ENCODE measurements at places on chromosomes 5 and 9.
A peak's percentile ranks its signal among the peaks of the same experiment; 100 is the strongest.

DNA sequence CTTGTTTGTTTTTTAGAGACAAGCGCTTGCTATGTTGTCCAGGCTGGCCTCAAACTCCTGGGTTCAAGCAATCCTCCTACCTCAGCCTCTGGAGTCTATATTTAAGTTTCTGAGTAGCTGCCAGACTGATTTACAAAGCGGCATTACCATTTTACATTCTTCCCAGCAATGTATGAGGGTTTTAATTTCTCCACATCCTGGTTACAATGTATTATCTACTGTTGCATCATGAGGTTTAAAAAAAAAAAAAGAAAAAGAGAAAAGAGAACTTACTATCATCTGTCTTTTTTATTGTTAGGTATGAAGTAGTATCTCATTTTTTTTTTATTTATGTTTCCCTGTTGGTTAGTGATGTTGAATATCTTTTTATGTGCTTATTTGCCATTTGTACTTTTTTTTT, 18.9 kb upstream of the CLINT1 start:
- DNase-seq = peak; percentile 25
- no peaks in the 10 kb centered on the region for H3K27me3 ChIP-seq
- no peak overlapping the region for H3K4me3 ChIP-seq
- no peak overlapping the region for H3K27ac ChIP-seq

DNA sequence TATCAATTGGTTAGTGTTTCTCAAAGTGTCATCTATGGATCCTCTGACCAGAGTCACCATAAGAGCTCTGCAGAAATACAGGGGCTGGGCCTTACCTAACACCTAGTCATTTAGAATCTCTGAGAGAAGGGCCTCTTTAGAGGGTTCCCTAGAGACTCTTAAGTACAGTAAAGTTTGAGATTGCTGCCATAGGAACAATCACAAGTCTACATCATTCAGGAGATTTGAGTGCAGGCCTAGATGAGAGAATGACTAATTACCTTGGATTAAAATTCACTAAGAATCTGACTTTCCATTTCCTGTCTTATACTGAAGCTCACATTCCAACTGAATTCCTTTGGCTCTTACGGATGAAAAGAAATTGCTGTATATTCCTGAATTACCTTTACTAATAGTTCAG, 182.1 kb upstream of the PTGER4 start:
- H3K27ac ChIP-seq = no peak overlapping the region
- no peak overlapping the region for H3K4me3 ChIP-seq
- H3K4me1 ChIP-seq = no peaks in the 10 kb centered on the region
- H3K36me3 ChIP-seq = no peaks in the 10 kb centered on the region
- no peaks in the 10 kb centered on the region for H3K27me3 ChIP-seq

- no peak overlapping the region for H3K27ac ChIP-seq
- H3K4me3 ChIP-seq = no peak overlapping the region
- H3K27me3 ChIP-seq = no peaks in the 10 kb centered on the region
- no peaks in the 10 kb centered on the region for H3K4me1 ChIP-seq
- no peak for DNase-seq
Observed at GRCh38 chr5:90050103-90050502, 359.5 kb downstream of the CETN3 start.

- DNase-seq = peak; percentile 54
- H3K4me1 ChIP-seq = no peaks in the 10 kb centered on the region
- H3K27ac ChIP-seq = peak overlapping the region; percentile 58
- H3K4me3 ChIP-seq = peak overlapping the region; percentile 76
- H3K36me3 ChIP-seq = no peaks in the 10 kb centered on the region
- H3K27me3 ChIP-seq = no peaks in the 10 kb centered on the region
Observed at GRCh38 chr5:178941361-178941760, 363 bp downstream of the ZNF454 start.

DNA sequence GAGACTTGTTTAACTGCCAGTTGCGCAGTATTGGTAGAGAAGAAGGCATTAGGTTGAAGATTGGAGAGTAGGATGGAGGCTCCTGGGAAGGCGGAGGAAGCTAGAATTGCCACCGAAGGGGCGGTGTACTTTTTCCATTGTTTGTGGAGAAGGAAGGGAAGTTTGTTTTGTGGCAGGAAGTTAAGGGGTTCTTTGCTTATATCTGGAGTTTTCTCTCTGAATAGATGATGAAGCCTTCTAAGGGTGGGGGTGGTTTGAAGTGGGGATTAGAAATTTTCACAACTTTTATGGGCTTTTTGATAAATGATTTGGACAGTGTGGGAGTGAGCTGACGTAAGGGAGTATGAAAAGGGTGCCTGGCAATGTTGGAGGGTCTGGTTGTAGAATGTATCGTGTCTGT, 59.3 kb downstream of the SNX30 start:
- H3K27me3 ChIP-seq = no peaks in the 10 kb centered on the region
- H3K27ac ChIP-seq = no peak overlapping the region
- H3K36me3 ChIP-seq = peaks cover 15% of the 10 kb centered on the region
- no peaks in the 10 kb centered on the region for H3K4me1 ChIP-seq

GRCh38 chr9:4272126-4272525, 27.7 kb downstream of the GLIS3 start:
- no peaks in the 10 kb centered on the region for H3K4me1 ChIP-seq
- no peak overlapping the region for H3K4me3 ChIP-seq
- H3K36me3 ChIP-seq = no peaks in the 10 kb centered on the region
- no peak for DNase-seq

GRCh38 chr5:92850886-92851285, 730.1 kb downstream of the NR2F1-AS1 start:
- no peak overlapping the region for H3K4me3 ChIP-seq
- no peaks in the 10 kb centered on the region for H3K4me1 ChIP-seq
- H3K27ac ChIP-seq = no peak overlapping the region
- no peaks in the 10 kb centered on the region for H3K27me3 ChIP-seq

DNA sequence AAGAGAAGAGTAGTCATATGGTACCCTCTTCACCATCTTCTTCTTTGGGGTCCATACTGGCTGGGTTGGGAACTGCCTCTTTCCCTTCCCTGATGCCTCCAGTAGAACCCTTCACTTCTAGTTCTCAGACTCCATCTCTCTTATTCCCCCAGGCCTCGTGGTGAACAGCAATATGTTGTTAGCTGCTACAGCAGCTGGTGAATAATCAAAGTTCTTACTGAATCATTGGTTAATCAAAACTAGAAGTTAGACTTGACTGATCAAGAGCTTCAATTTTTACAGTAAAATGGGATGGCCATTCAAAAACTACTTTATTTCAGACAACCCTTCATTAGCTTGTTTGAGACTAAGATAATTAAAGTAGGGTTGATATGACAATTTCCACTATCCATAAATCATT, 190.9 kb upstream of the GNA14 start:
- peak; percentile 31 for DNase-seq
- H3K27me3 ChIP-seq = no peaks in the 10 kb centered on the region
- H3K4me3 ChIP-seq = no peak overlapping the region
- no peaks in the 10 kb centered on the region for H3K36me3 ChIP-seq
- H3K27ac ChIP-seq = peak overlapping the region; percentile 51

DNA sequence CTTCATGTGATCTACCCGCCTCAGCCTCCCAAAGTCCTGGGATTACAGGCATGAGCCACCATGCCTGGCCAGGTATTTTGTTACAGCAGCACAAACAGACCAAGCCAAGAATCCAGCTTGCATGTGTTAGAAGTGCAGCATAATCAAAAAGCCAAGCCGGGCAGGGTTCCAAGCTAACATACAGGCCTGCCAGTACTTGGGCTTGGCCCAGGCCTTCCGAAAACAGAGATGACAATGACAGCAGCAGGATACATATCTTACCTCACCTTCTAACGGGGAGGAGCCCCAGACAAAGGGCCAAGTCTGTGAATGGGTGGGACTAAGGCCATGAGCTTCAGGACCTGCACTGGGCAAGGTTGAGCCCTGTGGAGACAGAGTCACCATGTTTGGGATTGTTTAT, 91.4 kb upstream of the ZNF462 start:
- no peak overlapping the region for H3K27ac ChIP-seq
- H3K4me3 ChIP-seq = no peak overlapping the region
- H3K36me3 ChIP-seq = no peaks in the 10 kb centered on the region
- no peak for DNase-seq
- H3K4me1 ChIP-seq = no peaks in the 10 kb centered on the region
- no peaks in the 10 kb centered on the region for H3K27me3 ChIP-seq

- H3K27ac ChIP-seq = no peak overlapping the region
- no peaks in the 10 kb centered on the region for H3K27me3 ChIP-seq
- H3K4me3 ChIP-seq = no peak overlapping the region
Observed at GRCh38 chr5:76852772-76853171, 3.0 kb downstream of the S100Z start.
